Kidney (tissue), 22 donors: ENCODE measurements at places on chromosomes 12 and 14. TPM values are rescaled to one million over a fixed set of nuclear protein-coding genes. Genes with fewer than 3 reads are reported as not detected.

DNA sequence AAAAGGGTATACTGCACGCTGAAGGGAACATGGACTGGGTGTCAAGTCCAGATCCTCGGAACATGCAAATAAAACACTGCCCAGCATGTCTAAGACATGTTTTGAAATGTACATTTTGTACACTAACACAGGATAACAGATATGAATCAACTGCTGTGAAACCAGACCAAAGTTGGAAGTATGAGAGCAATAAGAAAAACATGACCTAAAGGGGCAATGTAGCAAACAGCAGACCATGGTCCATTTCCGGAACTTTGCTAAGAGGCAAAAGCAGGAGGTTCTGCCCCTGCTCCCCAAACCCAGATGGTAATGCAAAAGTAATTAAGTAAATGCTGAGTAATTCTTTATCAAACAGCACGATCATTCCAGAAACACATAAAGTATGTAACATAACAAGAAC lies 125.2 kb downstream of the SLC25A21 start:
- H3K4me1 ChIP-seq, result no peaks in the 10 kb centered on the region
- DNase-seq, result no peak
- H3K27ac ChIP-seq, result no peak overlapping the region
- H3K27me3 ChIP-seq, result no peaks in the 10 kb centered on the region

DNA sequence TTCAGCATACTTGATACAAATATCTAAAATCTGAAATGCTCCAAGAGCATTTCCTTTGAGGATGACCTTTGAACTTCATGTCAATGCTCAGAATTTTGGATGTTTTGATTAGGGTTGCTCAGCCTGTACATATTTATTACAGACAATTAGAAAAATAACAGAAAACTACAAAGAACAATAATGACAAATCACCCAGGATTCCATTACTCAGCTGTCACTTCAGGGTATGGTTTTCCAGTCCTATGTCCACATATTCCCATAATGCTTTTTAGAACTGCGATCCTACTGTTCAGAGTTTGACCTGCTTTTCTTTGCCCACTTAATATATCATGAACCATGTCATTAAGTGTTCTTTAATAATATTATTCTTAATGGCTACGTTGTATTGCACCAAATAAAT lies 11.4 kb downstream of the DLGAP5 start:
- no peaks in the 10 kb centered on the region for H3K36me3 ChIP-seq
- H3K4me1 ChIP-seq, result no peaks in the 10 kb centered on the region
- no peak overlapping the region for H3K4me3 ChIP-seq
- no peak for DNase-seq
- no peaks in the 10 kb centered on the region for H3K27me3 ChIP-seq

GRCh38 chr14:67999290-67999689 lies 179.7 kb downstream of the RAD51B start:
- no peaks in the 10 kb centered on the region for H3K36me3 ChIP-seq
- peaks cover 5% of the 10 kb centered on the region for H3K4me1 ChIP-seq
- no peaks in the 10 kb centered on the region for H3K27me3 ChIP-seq
- H3K4me3 ChIP-seq, result no peak overlapping the region
- DNase-seq, result no peak
- H3K27ac ChIP-seq, result no peak overlapping the region

ASCL1 gene
- not detected for total RNA-seq

RD3L gene
- not detected for total RNA-seq

TAS2R50 gene
- total RNA-seq, result 2.0 TPM
